ENCODE measurements at places on chromosomes 6 and 20. TPM values are rescaled to one million over a fixed set of nuclear protein-coding genes. Genes with fewer than 3 reads are reported as not detected.

FKBP1C gene
- 0.86 TPM for polyA plus RNA-seq

PAQR8 gene
- 37.1 TPM for polyA plus RNA-seq

ARG1 gene
- polyA plus RNA-seq: 0.22 TPM

HTR1E gene
- 0.96 TPM for polyA plus RNA-seq

CFB gene
- 20.8 TPM for polyA plus RNA-seq

GSTA2 gene
- polyA plus RNA-seq: 0.28 TPM

BPIFA1 gene
- not detected for polyA plus RNA-seq

DNA sequence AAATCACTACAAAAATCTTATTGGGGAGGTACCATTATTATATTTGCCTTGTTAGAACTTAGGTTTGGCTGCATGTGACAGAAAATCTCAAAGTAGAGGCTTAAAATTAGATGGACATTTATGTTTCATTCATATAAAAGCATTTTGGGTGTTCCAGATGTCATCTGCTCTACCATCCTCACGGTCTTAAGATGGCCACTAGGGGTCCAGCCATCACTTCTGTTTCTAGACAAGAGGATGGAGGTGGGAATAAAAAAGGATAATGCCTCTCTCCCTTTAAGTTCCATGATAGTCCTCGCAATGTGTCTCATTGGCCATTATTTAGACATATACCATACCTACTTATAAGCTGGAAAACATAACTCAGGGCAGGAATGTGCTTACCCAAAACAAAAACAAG, 929.5 kb downstream of the KIF16B start:
- DNase-seq: no peak

- no peak for DNase-seq
These were observed 49.2 kb downstream of the FYN start for GRCh38 chr6:111823831-111824607.

GRCh38 chr6:131694832-131695426, 6.3 kb downstream of the OR2A4 start:
- DNase-seq: peak; percentile 13

DNA sequence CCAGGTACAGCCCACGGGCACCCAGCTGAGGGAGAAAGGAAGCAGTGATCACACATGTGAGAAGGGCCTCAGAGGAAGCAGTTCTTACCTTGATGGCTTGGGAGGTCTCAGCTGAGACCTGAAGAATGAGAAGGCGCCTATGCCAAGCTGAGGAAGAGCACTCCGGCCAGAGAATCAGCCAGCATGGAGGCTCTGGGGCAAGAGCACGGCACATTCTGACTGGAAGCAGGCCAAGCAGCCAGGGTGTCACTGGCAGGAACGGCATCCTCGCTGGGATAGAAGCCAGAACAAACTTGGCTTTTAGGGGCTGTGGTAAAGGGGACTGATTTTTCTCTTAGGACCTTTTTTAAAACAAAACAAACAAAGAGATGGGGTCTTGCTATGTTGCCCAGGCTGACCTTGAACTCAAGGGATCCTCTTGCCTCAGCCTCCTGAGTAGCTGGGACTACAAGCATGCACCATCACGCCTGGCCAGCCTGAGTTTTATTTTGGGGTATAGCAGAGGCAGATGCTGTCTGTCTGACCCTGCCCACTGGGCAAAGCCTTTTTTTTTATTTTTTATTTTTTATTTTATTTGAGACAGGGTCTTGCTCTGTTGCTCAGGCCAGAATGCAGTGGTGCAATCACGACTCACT, 17.6 kb downstream of the GHRH start:
- DNase-seq: no peak

GRCh38 chr20:9052136-9052535, 16.8 kb upstream of the PLCB4 start:
- no peak for DNase-seq

DNA sequence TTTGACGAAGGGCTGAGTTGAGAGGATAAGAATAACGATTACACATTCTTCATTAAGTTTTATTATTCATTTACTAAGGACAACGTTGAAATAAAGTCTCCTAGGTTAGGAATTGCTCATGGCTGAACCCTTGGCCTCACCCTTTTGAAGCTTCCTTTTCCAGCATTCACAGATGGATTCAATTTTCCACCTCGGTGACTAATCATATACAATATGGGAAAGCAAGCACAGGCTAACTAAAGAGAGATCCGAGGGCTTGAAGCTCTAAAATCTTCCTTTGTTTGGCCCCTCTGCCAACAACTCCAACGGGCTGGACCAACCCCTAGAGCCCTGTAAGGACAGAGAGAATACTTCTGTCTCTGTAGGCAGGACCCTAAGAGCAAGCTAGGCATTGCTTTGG, 159.5 kb downstream of the SOD2 start:
- DNase-seq: no peak

DNA sequence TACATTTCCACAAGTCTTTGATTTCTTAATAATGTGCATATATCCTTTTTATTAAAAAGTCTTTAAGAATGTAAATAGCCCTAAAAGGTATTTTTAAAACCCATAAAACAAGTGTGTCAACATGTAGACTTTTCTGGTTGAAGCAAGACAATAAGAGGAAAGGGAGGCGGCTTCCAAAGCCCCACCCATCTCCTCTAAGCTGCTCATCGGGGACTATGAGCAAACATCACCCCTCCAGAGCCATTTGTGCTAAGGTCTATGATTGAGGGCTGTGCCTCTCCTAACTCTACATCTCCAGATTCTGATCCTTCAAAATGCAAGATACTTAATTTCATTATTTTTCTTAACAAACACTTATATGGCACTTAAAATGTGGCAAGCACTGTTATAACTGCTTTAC, 2.5 kb upstream of the NAA20 start:
- DNase-seq: no peak

GRCh38 chr20:41350408-41350962, 9.9 kb downstream of the LPIN3 start:
- DNase-seq: no peak

GRCh38 chr6:17204533-17204932, 76.6 kb upstream of the RBM24 start:
- DNase-seq: no peak

GRCh38 chr6:159249128-159249527, 79.9 kb downstream of the FNDC1 start:
- no peak for DNase-seq

DNA sequence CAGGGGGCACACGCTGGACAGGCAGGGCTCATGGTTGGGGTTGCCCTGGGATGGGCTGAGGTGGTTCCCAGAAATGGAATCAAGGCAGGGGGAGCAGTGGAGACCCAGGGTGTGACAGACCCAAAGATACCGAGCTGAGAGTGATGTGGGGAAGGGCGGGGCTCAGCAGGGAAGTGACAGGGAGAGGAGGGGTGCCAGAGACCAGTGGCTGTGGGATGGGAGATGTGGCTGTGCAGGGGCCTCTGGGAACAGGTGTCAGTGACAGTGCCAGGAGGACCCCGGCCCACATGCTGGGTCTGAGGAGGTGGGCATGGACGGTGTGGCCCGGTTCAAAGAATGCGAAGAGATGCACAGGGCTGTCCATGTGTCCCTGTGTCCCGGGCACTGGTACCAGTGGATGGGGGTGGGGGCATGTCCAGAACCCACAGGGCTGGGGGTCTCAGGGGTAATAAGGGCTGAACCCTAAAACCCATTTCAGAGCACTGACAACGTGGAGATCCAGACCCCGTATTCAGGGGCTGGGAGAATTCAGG, 1.0 kb downstream of the CABLES2 start:
- no peak for DNase-seq
